ENCODE measurements at places on chromosomes 1 and 21.

GRCh38 chr1:147050654-147051053 lies 112.5 kb downstream of the NBPF12 start:
- ATAC-seq = no peak

- no peak for ATAC-seq
Measured at GRCh38 chr1:239960366-239960765, 131.3 kb upstream of the FMN2 start.

GRCh38 chr1:205601205-205601604 lies 30.6 kb downstream of the ELK4 start:
- no peak for ATAC-seq

DNA sequence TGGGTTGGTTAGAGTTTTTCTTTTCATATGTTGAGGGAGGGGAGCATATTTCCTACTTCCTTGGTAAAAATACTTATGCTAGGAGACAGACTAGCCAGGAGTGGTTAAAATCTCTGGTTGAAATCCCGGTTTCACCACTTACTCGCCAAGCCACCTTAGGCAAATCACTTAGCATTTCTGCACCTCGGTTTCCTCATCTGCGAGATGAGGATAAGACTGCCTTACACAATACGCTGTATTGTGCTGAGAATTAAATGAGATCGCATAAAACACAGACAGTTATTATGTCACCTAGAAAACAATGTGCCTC lies 1.4 kb downstream of the IFFO2 start:
- ATAC-seq = no peak

DNA sequence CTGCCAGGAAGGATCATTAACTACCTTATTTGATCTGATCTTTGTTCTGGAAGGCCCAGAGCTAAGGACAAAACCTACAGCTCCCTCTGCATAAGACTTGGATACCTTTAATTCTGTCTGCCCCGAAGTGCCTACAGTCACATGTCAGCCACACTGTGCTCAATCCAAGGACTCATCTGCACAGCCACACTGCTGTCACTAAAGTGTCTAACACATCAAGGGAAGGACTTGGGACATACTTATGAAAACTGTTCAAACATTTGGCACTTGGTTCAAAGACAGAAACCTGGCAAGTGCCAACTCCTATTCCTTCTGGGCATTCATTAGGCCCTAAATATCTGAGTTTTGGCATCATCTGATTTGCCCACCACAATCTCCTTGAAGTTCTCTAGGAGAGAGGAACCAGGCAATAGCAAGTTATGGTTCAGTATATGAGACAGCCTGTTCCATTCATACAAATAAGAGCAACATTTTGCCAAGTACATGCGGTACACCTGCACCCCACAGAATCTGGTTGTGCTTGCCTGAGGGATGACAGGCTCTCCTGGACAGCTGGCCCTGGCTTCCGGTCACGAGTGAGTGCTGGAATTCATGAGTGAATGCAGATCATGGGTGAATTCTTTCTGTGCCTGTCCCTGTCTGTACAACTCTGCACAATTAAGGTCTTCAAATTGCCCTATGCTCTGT lies 105.9 kb downstream of the KCNK1 start:
- no peak for ATAC-seq

- ATAC-seq = peak; percentile 95
Measured at GRCh38 chr1:58392083-58392482, 154.4 kb downstream of the OMA1 start.

GRCh38 chr1:41894101-41894807 lies 24.5 kb downstream of the HIVEP3 start:
- no peak for ATAC-seq

DNA sequence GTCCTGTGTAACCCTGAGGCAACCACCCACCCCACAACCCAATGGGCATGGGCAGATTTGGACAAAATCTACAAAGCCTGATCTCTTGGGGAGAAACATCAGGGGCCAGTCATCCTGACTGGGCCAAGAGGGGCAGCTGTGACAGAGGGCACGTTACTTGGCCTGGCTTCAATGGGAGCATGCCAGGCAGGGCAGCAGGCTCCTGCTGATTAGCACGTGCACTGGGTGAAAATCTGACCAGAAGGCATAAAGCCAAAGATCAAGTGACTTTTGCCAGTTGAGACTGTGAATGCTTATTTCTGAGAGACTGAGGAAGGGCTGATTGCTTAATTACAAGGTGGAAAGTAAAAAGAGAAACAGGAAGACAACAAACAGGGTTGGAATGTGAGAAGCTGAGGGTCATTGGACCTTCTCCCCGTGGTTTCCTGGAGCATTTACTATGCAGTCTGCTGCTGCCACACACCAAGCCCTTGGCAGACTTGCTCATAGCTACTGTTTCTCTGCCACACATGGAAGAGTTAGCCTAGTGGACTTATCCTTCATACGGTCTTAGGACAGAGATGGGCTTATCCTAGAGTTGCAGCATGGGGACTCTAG lies 39.8 kb upstream of the TNR start:
- no peak for ATAC-seq

- no peak for ATAC-seq
Measured at GRCh38 chr21:46489162-46489663, 30.5 kb downstream of the DIP2A start.

DNA sequence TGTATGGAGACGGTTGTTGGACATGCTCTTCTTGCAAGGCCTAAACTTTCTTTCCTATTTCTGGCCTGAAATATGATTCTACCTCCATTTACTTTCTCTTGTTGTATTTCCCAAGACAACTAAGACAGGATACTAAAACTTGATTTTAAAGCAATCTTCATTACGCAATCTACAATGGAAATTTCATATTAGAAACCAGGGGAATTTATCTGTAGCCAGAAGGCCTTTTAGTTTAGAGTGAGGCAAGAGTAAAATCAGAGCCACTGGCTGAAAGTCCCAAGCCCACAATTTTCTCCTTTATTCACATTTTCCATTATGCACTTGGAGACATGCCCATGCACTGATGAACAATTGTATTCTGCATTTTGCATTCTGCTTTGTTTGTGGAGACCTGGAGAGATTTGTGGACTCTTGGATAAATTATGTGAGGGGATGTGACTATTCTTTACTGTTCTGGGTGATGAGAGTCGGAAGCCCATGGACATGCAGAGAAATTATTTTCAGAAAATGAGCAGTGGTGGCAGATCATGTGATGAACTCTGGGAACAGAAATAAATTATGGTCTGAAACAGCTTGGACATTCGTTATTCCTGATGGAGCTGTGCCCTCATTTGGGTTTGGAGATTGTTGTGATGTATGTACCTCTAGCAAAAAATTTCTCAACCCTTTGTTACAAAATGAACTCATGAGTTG lies 336.8 kb downstream of the SEC16B start:
- ATAC-seq = no peak

- ATAC-seq = no peak
Measured at GRCh38 chr1:175649416-175649815, 94.0 kb downstream of the TNR start.

GRCh38 chr1:238916828-238917227 lies 469.5 kb upstream of the CHRM3 start:
- ATAC-seq = no peak

DNA sequence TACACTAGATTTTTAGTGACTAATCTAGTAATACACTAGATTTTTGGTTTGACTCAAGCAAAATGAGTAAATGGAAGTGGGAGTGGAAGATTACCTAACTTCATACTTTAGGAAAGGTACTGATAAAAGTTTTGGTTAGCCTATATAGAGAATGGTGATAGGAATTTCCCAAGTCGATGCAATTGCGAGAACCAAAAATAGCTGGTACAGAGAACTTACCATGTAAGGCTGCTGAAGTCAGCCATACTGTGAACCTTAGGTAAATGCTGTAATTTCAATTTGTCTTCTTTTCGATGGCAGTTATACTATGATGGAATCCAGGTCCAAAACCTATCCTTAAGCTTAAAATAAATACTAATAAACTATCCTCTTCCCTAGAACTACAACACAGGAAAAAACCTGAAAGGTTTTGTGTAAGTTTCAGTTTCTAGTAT lies 4.6 kb downstream of the PNRC2 start:
- no peak for ATAC-seq

- ATAC-seq = peak; percentile 74
Measured at GRCh38 chr1:153945131-153945794, 1.3 kb downstream of the DENND4B start.

DNA sequence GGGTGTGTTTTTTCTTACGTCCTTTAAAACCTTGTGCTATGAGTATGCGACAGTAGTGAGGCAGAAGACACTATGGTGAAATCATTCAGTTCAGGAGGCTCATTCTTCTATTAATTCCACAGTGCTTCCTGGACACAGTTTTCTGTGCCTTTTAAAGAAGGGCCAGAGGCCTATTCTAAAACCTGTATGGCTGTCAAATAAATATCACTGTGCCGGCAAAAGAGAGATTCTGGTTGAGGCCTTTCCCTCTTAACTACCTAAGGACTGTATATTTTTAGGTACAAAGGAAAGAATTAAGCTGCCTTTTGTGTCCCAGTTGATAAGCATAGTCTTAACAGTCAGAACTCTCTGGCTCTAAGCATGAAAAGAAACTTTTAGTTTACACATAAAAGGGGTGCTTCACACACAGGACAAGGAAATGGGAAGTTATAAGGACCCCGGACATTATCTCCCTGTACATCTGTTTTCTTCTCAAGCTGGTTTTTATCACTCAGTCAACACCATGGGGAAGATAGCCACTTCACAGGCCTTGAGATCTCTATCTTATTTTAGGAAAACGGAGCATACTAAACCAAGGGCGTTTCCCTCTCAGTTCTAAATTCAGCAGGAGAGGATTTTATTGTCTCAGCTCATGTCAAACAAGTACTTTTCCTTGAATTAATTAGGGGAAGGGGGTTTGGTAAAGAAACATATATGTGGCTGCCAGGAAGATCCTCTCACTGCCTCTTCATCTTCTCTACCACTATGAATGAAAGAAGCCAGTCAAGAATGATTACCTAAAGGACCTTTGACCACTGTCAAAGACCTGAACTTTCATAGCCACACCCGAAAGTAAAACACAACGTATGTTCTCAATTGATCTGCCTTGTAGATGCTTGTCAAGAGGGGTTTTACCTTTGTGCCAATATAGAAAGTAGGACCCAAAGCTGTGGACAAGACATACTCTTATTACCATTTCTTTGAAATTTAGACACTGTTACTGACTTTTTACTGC lies 71.4 kb upstream of the HSPA13 start:
- peak; percentile 9 for ATAC-seq

DNA sequence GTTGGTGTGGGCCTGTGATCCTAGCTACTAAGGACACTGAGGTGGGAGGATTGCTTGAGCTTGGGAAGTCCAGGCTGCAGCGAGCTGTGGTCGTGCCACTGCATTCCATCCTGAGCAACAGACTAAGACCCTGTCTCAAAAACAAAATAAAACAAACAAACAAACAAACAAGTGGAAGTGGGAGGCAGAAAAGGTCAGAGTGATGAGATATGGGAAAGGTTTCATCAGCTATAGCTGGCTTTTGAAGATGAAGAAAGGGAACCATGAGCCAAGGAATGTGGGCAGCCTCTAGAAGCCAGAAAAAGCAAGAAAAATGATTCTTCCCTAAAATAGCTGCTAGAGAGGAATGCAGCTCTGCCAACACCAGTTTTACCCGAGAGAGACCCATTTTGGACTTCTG lies 10.6 kb upstream of the NUCKS1 start:
- no peak for ATAC-seq

DNA sequence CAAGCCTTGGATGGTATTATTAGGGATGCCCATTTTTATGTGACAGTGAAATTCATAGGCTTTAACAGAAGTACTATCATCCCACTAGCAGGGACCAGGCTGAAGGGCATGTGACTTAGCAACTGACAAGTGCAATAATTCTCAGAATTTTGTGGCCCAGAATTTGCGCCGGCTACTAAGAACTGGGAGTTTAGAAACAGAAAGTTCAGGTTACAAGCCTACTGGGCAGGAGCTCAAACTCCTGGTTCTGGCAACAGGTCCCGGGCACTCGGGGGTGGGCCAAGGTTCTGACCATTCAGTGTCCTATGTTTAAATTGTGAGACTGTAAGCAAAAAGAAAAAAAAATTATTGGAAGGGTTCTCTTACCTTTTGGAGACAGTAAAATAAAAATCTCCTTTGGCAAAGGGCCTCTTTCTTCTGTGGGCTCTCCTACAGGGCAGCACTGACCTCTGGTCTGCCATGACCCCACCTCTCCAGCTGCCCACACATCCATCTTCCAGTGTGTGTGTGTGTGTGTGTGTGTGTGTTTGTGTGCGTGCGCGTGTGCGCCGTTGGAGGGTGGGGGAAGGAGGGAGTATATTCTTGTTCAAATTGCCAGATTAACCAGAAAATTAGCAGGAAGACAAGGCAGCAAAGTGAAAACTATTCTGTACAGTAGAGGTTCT lies 26.1 kb downstream of the IRF2BP2 start:
- no peak for ATAC-seq

- ATAC-seq = no peak
Measured at GRCh38 chr1:63723602-63724001, 50.2 kb upstream of the ROR1 start.

GRCh38 chr21:25898671-25899070 lies 163.9 kb downstream of the GABPA start:
- ATAC-seq = no peak

DNA sequence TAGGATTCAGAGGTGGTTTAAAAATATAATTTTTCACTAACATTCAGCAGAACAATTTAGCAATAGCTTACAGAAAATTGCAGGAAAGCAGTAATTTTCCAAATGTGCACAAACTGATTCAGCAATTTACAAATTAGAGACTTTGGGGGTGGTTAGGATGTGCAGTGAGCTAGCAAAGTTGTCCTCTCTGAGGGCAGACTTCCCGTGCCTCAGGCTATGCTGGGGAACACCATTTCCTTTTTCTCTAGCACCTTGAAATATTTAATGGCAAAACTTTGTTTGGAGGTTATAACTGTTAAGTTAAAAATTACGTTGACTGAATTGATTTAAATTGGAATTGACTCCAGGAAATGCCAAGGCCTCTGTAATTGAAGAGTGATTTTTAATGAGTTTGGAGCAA lies 258.9 kb downstream of the PTBP2 start:
- no peak for ATAC-seq

DNA sequence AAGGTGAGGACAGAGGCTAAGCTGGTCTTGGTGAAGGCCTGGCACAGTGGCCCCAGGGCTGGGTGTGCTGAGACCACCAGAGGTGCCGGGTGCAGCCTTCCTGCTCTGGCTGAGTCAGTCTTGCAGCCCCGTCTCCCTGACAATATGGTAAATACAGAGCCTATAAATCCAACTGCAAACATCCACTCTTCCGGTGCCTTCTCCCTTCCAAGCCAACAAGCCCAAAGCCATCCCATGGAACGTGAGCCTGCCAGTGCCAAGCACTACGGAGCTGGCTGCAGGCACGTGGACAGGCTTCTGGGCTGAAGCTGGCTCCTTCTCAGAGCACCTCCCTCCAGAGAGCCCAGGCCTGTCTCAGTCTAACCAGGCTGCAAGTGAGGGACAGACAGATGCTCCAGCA lies 70.0 kb downstream of the TRABD2B start:
- no peak for ATAC-seq

DNA sequence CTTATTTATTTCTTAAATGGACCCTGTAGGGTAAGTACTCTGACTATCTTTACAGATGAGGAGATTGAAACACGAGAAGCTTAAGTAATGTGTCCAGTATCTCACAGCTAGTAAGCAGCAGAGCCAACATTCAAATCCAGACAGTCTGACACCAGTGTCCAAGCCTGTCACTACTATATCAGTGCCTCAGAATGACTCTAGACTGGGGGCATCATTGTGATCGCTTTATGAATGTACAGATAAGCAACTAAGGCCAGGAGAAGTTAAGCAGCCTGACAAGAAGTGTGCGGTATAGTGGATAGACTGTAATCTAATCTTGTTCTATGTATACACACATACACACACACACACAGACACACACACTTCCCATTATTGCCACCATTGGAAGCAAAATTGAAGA lies 158.7 kb downstream of the NTNG1 start:
- ATAC-seq = no peak

All from stimulated activated memory B cell treated with anti-CD40 and anti-IgM and Interleukin-4, amounts not matched to agents 10 μg/mL and 1 μg/mL and 100 μg/mL, for 72 hours (primary cell).